ENCODE measurements at places on chromosomes 1 and 21.

- DNase-seq: no peak
Observed at GRCh38 chr1:244970236-244970743, 105.9 kb upstream of the HNRNPU start.

DNA sequence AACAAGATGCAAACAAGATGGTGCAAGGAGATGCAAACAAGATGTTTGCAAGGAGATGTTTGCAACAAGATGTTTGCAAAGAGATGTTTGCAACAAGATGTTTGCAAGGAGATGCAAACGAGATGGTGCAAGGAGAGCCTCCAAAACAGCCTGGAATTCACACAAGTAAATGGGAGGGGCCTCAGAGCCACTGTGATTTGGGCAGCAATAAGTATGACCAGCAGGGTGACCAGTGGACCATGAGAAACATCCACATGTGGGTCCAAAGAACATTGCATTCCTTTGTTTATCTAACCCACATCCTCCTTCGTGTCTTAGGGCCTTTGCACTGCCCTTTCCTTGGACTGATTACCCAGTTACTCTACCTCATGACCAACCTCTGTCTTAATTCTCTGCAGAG is 162.9 kb downstream of the PLPP3 start:
- no peak for DNase-seq

DNA sequence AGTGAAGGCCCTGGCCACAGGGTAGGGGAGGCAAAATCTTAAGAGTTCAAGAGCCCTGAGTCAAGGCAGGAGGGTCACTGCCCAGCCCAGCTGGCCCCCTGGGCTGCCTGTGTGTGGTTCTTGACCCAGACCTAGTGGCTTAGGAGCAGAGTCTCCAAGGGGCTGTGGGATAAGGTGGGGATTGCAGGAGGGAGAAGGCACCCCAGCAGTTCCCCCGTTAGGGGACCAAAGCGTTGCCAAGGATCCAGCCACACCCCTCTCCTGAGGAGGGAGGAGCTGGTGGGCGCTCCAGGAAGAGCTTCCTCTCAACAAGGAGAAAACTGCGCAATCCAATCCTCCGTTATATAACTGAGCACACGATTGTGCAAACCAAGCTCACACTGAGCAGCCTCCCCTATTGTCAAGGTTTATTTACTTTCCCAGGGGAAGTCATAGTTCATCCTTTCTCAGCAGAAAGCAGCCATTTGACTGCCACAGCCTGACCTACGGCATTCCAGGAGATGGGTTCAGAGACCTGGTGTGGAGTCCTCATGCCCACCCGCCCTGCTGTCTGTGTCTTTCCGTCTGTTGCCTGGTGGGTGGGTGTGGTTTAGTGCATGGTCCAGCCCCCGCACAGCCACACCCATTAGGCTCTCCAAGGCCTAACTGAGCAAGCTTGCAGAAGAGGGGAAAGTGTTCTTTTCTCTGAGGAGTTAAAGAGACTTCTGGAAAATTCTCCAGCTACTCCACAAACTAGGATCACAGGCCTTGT is 3.5 kb downstream of the EPHX1 start:
- no peak for DNase-seq

DNA sequence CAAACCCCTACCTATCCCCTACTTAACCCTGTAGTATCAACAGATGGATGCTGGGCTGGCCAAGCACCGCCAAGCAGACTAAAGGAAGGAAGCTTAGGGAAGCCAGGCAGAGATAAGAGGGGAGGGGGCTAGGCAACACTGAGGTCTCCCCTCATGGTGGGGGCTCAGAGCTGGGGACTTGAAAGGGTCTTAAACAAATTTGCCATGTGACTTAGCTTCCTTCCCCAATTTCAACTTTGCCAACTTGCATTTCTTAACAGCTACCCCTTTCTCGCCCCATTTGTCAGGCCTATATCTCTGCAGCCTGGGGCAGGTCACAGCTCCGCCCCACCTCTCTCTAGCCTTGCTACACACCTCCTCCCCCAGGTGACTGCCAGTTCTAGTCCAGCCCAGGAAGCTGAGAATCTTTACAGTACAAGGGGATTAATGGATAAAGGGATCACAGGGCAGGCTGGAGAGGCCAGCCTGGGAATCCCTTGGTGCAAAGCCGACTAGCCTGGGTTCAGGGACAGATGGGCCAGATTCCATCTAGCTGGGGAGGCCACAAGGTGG is 3.4 kb downstream of the KIF21B start:
- DNase-seq: no peak

- DNase-seq: no peak
Observed at GRCh38 chr1:9996624-9997582, at the start of gene RBP7. RBP7 (plus strand) TSS chr1:9997228; CDS start chr1:9997259, 31 bp downstream.

GRCh38 chr1:217135987-217136894 is 413.0 kb upstream of the ESRRG start:
- DNase-seq: no peak

DNA sequence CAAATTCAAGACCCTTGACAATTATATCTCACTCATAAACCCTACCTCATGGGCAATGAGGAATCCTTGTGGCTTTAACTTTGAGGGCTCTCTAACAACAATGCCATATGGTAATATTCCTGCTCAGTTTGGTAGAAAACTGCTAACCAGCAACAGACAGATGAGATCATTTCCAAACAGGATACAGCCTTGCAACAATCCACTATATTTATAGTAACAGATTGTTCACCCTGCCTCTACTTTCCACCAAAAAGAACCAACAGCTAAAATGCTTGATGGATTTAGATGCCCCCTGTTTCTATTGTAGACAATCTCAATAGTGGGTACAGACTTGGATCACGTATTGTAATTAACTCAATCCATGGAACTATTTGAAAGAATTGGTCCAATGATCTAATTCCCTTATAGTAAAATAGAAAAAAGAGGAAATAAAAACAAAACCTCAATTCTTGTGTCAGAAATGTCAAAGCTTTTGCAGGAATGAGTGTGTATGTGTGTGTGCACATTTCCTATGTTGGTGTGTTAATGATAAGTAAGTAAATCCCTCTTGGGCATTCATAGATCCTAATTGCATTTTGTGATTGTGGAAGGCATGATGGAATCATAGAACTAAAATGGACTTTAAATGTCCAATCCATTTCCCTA is 100.0 kb upstream of the EDEM3 start:
- DNase-seq: peak; percentile 33

- DNase-seq: no peak
Observed at GRCh38 chr1:119674111-119674526, 26.1 kb upstream of the ZNF697 start.

GRCh38 chr1:48889082-48889481 is 112.4 kb upstream of the BEND5 start:
- no peak for DNase-seq

- no peak for DNase-seq
Observed at GRCh38 chr1:200265881-200266280, 144.0 kb downstream of the ZNF281 start.

- no peak for DNase-seq
Observed at GRCh38 chr1:28775121-28775942, 36.6 kb upstream of the OPRD1 start.

- no peak for DNase-seq
Observed at GRCh38 chr1:8283058-8283884, 34.6 kb upstream of the SLC45A1 start.

- DNase-seq: no peak
Observed at GRCh38 chr21:39363607-39364555, 15.0 kb upstream of the HMGN1 start.

- no peak for DNase-seq
Observed at GRCh38 chr1:210617293-210617692, 288.6 kb downstream of the HHAT start.

DNA sequence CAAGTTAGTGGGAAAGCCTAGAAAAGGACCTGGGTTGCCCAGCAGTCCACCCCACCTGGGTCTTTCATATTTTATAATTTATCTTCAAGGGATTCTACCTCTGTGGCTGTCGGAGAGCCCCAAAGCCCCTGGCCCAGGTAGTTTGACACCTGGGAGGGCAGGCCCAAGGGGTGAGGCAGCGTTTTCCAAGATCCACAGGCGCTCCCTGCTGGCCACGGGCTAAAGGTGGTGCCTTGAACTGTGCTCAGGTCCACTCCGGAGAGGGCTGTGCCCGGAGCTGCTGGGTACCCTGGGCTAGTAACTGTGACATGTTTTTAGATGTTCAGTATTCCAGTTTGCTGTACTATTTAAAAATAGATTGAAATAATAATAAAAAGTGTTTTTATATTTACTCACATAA is 37.2 kb upstream of the CRNN start:
- no peak for DNase-seq

Measured in cerebellar nuclear complex (tissue), 1 donor.